ENCODE measurements at places on chromosomes 1 and 21. TPM values are rescaled to one million over a fixed set of nuclear protein-coding genes. Genes with fewer than 3 reads are reported as not detected.

Gene WNT9A
- total RNA-seq: 9.8 TPM

Gene CRNN
- total RNA-seq: not detected

DNA sequence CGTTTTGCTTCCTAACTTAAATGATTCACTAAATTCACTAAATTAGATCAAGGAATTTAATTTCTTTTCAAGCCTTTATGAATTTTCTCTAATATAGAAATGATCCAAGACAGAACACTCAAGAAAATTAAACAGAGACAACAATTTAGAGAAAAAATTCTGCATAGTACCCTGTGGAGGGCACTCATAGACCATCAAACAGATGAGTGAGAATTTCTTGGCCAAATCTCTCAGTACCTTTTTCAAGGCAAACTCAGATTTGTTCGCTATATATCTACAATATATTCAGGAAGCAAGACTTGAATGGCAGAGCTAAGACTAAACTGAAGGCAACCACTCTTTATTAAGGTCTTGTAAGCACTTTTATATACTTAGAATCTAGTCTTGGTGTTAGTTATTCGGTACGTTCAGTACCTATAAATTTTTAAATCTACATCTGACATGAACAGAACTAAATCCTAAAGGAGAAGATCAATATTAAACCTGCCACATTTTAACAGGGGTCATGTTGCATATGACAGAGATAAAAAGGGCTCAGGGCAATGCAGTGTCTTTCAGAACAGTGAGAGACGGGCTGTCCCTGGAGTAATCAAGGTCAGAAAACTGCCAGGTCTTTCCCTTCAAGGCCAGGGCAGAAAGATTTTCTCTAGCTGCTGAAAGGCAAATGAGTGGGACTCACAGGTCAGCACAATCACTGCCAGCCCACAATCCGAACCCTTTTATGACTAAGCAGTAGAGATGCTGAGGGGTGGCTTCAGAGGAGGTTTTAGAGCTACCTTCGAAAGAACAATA, 118.8 kb upstream of the TMPRSS15 start:
- no peaks in the 10 kb centered on the region for H3K36me3 ChIP-seq
- no peaks in the 10 kb centered on the region for H3K27me3 ChIP-seq
- H3K4me1 ChIP-seq: no peaks in the 10 kb centered on the region
- H3K27ac ChIP-seq: no peak overlapping the region

- H3K27ac ChIP-seq: no peak overlapping the region
- no peak for DNase-seq
- H3K27me3 ChIP-seq: no peaks in the 10 kb centered on the region
- no peak overlapping the region for H3K4me3 ChIP-seq
These were observed 65.4 kb downstream of the SGIP1 start for GRCh38 chr1:66599346-66599745.

GRCh38 chr1:243323491-243323890, 67.7 kb downstream of the SDCCAG8 start:
- H3K4me3 ChIP-seq: no peak overlapping the region
- no peaks in the 10 kb centered on the region for H3K4me1 ChIP-seq
- DNase-seq: no peak
- H3K36me3 ChIP-seq: no peaks in the 10 kb centered on the region

DNA sequence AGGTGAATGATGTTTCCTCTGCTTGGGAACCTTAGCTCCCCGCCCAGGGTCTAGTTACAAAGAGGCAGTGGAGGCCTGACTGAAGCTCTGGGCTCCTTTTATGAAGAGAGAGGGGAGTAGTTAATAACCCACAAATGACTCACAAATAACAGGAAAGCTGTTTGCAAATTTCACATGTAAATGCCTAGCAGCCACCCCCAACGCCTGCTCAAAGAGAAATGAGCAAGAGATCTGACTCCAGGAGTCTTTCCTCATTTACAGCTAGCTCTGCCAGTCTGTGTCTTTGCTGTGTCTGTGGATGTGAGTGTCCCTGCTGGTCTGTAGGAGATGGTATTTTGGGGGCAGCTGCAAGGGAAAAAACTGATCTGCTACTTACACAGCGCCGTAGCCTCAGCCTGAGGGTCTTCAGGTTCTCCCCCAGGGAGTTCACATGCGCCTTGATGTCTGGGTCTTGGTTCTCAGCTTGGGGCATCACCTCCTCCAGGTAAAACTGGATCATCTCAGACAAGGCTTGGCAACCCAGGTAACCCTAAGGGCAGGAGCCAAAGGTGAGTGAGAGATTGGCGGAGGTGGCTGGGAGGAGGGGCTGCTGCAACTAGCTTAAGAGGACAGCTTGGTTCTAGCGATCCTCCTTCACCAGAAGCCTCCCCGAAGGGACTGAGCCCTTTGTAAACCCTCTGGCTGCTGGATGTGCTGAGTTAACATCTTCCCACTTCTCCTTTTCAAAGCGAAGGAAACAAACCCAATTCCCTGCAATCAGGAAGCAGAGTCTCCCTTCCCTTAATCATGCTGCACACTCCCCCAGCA, at the start of gene IL19:
Gene IL19 (plus strand): TSS at position 243 of the 807 bp plus-strand sequence. CDS start 65,890 bp downstream, outside the sequence.
- H3K4me1 ChIP-seq: no peaks in the 10 kb centered on the region
- no peak within 1 kb of the TSS for H3K27ac ChIP-seq
- DNase-seq: no peak

DNA sequence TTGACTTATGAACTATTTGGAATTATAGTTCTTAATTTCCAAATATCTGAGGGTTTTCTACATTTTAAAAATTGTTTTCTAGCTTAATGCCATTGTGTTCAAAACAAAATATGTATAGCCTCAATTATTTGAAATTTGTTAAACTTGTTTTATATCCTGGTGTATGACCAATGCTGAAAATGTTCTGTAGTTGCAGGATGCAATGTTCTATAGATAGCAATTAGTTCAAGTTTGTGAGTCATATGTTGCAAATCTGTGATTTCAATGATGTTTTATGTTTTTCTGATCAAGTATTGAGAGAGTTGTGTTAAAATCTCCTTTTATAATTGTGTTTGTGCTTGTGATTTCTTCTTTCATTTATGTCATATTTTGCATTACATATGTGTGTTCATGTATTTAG, 517.5 kb downstream of the ADGRL2 start:
- H3K27me3 ChIP-seq: no peaks in the 10 kb centered on the region
- H3K27ac ChIP-seq: no peak overlapping the region
- H3K4me3 ChIP-seq: no peak overlapping the region
- DNase-seq: no peak
- H3K4me1 ChIP-seq: peaks cover 1% of the 10 kb centered on the region

Gene AGBL4
- total RNA-seq: 0.72 TPM

Measured in ovary (tissue), 10 donors.